D721Med (cell line): ENCODE measurements at places on chromosomes 3 and 15.

DNA sequence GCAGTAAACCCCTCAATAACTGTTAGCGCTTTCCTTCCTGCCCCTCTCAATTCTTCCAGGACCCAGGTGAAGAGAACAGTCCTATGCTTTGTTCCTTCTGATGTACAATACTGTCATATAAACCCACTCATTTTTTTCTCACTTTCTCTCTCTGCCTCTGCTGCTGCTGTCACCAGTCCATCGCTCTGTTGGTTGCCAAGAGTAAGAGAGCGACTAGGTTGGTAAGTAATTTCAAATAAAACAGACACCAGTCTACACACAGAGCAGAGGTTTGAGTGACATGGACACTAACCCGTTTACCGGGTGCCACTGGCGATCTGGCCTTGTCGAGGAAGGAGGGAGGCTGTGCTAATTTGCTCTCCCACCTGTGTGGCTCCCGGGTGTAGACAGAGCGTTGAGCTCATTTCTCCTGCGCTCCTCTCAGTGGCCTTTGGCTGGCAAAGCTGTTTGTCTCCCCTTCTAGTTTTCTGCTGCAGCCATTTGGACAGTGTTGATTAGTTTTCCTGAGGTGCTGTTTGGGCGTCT, 215.4 kb downstream of the THSD4 start:
- no peak for DNase-seq

- DNase-seq, result no peak
These were observed 18.8 kb downstream of the DIS3L start for GRCh38 chr15:66312144-66312543.

- no peak for DNase-seq
These were observed 78.5 kb downstream of the TMCO5A start for GRCh38 chr15:38012894-38013293.

DNA sequence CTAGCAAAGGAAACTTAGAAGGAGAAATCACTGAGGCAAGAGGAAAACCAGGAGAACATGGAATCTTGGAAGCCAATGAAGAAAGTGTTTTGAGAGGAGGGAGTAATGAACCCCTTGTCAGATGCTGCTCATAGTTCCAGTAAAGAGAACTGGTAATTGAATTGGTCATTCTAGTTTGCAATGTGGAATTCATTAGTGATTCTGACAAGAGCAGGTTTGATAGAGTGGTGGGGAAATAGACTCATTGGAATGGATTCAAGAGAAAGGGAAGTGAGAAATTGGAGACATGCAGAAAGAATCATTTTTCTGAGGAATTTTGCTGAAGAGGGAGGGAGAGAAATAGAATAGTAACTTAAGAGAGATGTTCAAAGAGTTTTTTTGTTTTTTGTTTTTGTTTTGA, 21.0 kb downstream of the GLCE start:
- no peak for DNase-seq

DNA sequence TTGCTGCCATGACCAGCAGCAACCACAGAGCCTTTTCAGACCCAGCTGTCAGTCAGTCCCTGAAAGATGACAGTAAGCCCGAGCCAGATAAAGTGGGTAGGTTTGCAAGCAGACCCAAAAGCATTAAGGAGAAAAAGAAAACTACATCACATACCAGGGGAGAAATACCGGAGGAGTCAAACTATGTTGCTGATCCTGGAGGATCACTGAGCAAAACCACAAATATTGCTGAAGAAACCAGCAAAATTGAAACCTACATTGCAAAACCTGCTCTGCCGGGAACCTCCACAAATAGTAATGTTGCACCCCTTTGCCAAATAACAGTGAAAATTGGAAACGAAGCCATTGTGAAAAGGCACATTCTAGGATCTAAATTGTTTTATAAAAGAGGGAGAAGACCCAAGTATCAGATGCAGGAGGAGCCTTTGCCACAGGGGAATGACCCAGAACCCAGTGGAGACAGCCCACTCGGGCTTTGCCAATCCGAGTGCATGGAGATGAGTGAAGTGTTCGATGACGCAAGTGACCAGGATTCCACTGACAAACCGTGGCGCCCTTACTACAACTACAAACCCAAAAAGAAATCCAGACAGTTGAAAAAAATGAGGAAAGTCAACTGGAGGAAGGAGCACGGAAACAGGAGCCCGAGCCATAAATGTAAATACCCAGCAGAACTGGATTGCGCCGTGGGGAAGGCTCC, 42.1 kb upstream of the RASA2 start:
- DNase-seq, result no peak

GRCh38 chr3:24845524-24846155, 351.0 kb upstream of the THRB start:
- DNase-seq, result no peak

DNA sequence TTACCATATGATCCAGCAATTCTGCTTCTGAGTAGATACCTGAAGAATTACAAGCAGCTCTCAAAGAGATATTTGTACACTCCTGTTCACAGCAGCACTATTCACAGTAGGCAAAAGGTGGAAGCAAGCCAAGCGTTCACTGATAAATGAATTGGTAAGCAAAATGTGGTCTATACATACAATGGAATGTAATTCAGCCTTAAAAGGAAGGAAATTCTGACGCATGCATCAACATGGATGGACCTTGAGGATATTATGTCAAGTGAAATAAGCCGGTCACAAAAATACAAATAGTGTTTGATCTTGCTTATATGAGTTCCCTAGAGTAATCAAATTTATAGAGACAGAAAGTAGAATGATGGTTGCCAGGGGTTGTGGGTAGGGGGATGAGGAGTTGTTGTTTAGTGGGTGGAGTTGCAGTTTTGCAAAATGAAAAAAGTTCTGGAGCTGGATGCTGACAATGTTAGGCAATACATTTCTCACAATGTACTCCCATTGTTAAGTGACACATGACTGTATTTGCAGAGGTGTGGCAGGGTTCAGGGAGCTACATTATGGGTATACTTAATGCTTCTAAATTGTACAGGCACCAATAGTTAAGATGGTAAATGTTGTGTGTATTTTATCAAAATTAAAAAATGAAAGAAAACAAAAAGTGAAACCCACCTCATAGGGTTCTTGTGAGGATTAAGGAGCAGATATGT, 26.7 kb downstream of the SLC6A1 start:
- no peak for DNase-seq

- no peak for DNase-seq
These were observed 225.3 kb downstream of the XXYLT1 start for GRCh38 chr3:195045481-195046210.

GRCh38 chr3:18891641-18892040, 256.7 kb upstream of the KCNH8 start:
- DNase-seq, result no peak

DNA sequence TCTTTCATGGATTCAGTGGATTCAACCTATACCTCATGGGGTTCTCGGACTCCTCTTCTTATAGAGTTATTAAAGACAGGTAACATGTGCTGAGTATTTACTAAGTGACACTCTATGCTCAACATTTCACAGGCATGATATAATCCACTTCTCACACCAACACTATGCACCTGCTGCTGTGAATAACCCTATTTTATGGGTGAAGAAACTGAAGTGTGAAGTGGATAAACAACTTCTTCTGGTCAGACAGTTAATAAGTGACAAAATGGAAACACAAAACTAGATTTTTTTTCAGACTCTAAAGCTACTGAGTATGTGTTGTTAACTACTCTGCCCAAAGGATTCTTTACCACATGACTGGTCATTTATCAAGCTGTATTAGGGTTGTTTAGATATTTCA, 403.5 kb downstream of the DIPK2A start:
- DNase-seq, result no peak

- no peak for DNase-seq
These were observed 125.1 kb upstream of the AGBL1 start for GRCh38 chr15:85954586-85954985.

DNA sequence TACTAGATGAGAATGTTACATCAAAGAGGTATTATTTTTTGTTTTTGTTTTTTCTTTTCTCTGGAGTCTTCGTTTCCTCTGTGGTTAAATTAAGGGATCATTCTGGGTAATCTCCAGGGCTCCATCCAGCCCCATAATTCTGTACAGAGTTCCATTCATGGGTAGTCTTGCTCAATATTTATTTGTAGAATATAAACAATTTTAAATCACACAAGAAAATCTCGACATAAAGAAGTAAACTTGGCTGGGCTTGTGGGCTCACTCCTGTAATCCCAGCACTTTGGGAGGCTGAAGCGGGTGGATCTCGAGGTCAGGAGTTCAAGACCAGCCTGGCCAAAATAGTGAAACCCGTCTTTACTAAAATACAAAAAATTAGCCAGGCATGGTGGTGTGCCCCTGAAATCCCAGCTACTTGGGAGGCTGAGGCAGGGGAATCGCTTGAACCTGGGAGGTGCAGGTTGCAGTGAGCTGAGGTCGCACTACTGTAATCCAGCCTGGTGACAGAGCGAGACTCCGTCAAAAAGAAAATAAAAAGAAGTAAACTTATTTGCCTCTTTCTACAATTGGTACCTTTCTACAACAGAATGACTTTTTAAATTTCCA, 166.8 kb upstream of the TGFBR2 start:
- no peak for DNase-seq

- no peak for DNase-seq
These were observed 5.1 kb upstream of the BFSP2 start for GRCh38 chr3:133394561-133395311.

DNA sequence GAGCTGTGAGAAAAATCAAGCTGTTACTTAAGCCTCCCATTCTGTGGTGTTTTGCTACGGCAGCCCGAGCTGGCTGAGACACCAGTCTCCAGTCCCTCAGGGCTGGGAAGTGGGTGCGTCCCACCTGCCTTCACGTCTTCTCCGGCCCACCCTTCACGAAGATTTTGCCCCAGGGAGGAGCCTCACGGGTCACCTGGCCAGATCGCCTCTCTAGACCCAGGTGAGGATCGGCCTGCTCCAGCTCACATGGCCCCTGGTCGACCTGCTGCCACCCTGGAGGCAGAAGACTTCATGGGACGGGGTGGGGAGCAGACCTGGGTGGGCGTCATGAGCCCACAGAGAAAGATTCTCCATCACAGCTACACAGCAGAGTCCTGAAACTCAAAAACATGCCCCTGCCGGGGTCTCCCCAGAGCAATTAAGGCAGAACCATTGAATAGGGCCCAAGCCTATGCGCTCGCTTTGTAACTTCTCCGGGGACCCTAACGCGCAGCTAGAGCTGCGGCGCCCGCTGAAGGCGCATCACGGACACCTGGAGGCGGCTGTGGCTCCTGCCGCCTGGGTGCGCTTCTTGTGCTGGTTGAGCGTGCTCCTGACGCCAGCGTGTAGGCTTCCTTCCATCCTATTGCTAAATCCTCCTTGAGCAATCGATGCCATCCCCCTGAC, 92.6 kb upstream of the ALDH1A3 start:
- DNase-seq, result no peak

DNA sequence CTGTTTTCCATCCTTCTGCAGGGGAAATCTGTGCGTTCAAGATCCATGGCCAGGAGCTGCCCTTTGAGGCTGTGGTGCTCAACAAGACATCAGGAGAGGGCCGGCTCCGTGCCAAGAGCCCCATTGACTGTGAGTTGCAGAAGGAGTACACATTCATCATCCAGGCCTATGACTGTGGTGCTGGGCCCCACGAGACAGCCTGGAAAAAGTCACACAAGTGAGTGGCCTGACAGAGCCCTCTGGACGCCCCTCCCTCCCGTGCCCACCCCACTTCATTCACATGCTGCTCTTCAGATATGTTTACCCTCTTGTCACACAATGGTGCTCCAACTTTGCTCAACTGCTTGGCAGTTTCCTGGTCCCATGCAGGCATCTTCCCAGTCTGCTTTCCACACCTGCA, 274.3 kb upstream of the TRIM42 start:
- no peak for DNase-seq

DNA sequence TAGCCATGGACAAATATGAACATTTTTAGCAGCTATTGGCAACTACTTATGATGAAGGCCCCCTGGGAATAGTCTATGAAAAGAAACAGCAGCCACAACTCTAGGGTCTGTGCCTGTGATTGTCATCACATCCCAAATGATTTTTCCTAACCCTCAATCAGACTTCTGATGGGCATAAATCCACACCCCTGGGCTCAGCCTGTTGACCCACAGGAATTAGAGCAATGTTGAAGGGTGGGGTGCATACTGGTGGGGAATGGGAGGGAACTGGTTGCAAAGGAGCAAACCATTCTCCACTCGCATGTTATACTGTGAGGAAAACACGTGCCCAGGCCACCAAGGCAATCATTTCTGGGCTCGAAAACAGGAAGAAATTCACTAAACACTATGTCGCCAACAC, 106.5 kb upstream of the CTNNB1 start:
- DNase-seq, result no peak

GRCh38 chr15:64282701-64283100, 73.3 kb downstream of the CSNK1G1 start:
- no peak for DNase-seq

DNA sequence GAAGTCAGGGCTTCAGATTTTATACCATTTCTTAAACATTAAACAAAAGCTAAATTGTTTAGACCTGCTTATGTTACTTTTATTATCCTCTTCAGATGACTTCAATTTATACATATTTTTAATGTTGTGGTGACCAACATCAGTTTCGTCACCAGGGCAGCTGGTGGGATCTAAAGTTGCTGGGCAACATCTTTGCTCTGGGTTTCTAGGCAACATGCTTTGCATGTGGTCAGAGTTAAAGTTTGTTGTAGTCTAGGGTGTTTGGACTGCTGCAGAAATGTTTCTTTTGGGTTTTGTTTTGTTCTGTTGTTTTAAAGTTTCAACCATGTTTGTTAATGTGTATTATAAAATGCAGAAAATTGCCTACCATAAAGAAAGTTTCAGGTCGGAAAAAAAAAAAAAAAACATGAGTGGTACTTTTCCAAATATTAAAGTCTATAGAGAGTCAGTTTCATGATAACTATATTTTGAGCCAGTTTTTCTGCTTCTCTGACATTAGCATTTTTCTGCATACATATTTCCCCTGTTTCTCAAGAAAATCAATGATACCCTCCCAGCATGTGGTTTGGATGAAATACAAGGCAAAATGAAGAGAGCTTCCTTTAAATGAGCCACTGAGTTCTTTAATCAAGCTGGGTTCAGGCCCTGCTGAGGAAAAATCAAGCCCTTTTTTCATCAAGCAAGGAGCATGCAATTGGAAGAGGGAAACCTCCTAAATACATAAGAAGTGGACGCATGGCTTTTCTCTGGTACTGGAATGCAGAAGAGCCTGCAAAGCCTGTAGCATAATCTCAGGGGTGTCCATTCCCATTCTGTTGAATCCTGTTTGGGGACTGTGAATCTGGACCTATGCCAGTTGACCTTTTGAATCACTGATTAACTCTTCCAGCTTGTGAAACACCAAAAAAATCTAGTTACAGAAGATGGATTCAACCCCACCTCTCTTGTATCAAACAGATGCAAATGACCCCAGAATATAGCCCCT, 35.0 kb upstream of the VGLL3 start:
- DNase-seq, result no peak

DNA sequence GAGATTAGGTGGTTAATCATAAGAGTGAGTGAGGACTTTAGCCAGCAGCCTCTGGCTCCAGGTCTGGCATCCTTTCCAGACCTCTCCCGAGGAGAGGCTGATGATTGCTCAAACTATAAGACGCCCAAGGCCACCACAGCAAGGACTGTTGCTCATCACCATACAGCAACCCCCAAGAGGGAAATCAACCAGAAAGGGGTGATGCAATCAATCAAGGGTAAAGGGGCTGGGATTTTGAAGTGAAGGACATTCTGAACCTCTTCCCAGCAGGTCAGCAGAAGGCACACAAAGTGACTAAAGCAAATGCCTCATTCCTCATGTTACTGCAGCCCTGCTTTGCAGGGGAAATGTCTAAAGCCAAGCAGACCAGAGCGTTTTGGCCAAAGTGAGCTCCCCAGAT, 247.3 kb upstream of the IGF1R start:
- DNase-seq, result no peak

GRCh38 chr3:27302891-27303290, 66.3 kb downstream of the NEK10 start:
- no peak for DNase-seq

GRCh38 chr15:98727115-98728040, 79.0 kb downstream of the IGF1R start:
- no peak for DNase-seq

- no peak for DNase-seq
These were observed 53.3 kb downstream of the B3GALNT1 start for GRCh38 chr3:161051856-161052255.
